ENCODE measurements at places on chromosomes 5 and 9.

DNA sequence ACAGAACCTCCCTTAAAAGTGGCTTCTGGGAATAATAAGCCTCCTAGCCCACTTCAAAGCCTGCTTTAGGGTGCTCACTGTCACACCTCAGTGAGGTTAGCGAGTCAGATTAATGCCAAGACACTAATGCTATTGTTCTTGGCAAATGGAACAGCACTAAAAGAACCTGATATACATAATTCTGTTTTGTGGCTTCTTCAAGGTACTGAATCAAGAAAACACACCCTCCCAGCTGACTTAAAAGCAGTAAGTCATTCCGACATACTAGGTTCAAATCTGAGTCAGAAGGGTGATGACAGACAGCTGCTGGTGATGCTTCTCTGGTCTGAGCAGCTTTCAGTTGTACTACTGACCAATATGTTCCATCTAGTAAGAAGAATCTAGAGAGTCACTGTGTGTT lies 121.6 kb downstream of the OXCT1 start:
- H3K27me3 ChIP-seq, result no peaks in the 10 kb centered on the region
- H3K27ac ChIP-seq, result no peak overlapping the region
- H3K36me3 ChIP-seq, result peaks cover 22% of the 10 kb centered on the region
- H3K4me3 ChIP-seq, result no peak overlapping the region
- no peak for DNase-seq

DNA sequence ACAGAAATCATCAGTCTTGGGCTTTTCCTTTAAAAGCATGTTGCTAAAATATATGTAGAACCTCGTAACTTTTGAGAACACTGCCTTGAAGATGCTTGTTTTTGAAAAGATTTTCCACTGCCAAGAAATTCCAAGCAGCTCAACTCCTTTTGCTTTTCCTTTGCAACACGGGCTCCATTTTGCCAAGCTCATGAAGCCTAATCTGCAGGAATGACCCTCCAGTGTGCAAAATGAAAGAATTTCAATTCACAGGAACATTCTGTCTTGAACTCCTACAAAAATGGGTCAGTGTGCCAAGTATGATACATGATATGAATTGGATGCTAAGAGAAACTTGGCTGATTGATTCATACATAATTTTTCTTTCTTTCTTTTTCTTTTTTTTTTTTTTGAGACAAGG lies 35.4 kb upstream of the ERCC6L2 start:
- H3K4me3 ChIP-seq, result no peak overlapping the region
- H3K36me3 ChIP-seq, result peaks cover 5% of the 10 kb centered on the region
- no peak for DNase-seq
- H3K4me1 ChIP-seq, result peaks cover 2% of the 10 kb centered on the region
- H3K27ac ChIP-seq, result no peak overlapping the region

- H3K4me1 ChIP-seq, result peaks cover 18% of the 10 kb centered on the region
- peaks cover 4% of the 10 kb centered on the region for H3K36me3 ChIP-seq
- no peak overlapping the region for H3K27ac ChIP-seq
- no peak for DNase-seq
Measured at GRCh38 chr9:94622087-94622800, 17.1 kb downstream of the FBP1 start.

GRCh38 chr5:171924493-171925122 lies 81.8 kb downstream of the FBXW11 start:
- no peaks in the 10 kb centered on the region for H3K27me3 ChIP-seq
- no peak for DNase-seq
- H3K4me3 ChIP-seq, result no peak overlapping the region
- no peaks in the 10 kb centered on the region for H3K36me3 ChIP-seq
- peaks cover 65% of the 10 kb centered on the region for H3K4me1 ChIP-seq
- H3K27ac ChIP-seq, result peak overlapping the region; percentile 71

DNA sequence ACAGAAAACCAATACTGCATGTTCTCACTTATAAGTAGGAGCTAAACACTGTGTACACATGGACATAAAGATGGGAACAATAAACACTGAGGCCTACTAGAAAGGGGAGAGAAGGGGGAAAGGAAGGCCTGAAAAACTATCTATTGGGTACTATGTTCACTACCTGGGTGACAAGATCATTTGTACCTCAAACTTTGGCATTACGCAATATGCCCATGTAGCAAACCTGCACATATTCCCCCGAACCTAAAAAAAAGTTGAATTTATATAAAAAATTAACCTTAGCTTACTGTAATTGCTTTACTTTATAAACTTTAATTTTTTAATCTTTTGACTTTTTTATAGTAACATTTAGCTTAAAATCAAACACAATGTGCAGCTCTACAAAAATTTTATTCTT lies 237.6 kb upstream of the ATP10B start:
- no peak for DNase-seq
- no peak overlapping the region for H3K4me3 ChIP-seq
- no peaks in the 10 kb centered on the region for H3K27me3 ChIP-seq
- no peaks in the 10 kb centered on the region for H3K4me1 ChIP-seq
- no peaks in the 10 kb centered on the region for H3K36me3 ChIP-seq

GRCh38 chr9:37776328-37776727 lies 8.5 kb downstream of the EXOSC3 start:
- H3K4me3 ChIP-seq, result no peak overlapping the region
- peaks cover 10% of the 10 kb centered on the region for H3K4me1 ChIP-seq
- no peak overlapping the region for H3K27ac ChIP-seq
- no peaks in the 10 kb centered on the region for H3K27me3 ChIP-seq
- H3K36me3 ChIP-seq, result peaks cover 5% of the 10 kb centered on the region

DNA sequence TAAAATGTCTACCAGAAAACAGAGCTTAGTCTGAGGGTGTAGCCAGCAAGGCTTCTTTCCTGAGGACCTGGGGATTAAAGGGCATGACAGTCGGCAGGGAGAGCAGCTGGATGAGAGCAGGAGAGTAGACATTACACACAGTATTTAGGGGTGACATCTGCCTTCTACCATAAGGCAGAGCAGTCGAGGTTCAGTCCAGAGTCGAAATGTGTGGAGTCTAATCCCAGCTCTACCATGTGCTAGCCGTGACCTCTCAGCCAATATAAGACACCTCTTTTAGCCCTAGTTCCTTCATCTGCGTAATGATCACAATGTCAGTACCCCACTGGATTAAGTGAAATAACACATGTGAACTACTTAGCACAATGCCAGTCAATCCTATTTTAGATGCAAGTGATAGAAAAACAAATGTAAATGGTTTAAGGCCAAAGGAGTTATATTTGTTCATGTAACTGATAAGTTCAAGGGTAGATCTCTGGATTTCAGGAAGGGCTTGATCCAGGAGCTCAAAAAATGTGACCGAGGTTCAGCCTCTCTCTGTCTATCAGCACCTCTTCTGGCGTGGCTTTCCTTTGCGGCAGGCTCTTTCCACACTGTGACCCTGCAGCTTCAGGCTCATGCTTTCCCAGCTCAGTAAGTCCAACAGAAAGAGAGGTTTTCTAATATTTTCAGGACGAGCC lies 16.2 kb upstream of the CPLX2 start:
- H3K27me3 ChIP-seq, result peaks cover 7% of the 10 kb centered on the region
- no peak for DNase-seq
- no peak overlapping the region for H3K4me3 ChIP-seq

DNA sequence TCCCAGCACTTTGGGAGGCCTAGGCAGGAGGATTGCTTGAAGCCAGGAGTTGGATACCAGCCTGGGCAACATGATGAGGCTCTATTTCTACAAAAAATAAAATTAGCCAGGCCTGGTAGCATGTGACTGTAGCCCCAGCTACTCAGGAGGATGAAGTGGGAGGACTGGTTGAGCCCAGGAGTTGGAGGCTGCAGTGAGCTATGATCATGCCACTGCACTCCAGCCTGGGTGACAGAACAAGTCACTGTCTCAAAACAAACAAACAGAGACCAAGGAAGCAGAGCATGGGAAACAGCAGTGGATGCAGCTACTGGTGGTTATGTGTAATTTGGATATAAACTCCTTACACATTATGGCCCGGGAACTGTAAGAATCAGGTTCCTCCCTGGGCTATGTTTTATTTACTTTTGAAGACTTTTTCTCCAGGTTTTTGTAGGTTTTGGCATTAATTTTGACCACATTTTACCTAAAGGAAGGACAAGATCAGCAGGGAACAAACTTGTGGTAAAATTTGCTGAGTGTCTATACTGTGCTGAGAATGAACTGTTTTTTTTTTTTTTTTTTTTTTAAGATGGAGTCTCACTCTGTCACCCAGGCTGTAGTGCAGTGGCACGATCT lies 8.3 kb downstream of the KIF2A start:
- H3K27ac ChIP-seq, result peak overlapping the region; percentile 54
- no peak for DNase-seq
- H3K4me1 ChIP-seq, result peaks cover 94% of the 10 kb centered on the region
- peak overlapping the region; percentile 71 for H3K4me3 ChIP-seq

DNA sequence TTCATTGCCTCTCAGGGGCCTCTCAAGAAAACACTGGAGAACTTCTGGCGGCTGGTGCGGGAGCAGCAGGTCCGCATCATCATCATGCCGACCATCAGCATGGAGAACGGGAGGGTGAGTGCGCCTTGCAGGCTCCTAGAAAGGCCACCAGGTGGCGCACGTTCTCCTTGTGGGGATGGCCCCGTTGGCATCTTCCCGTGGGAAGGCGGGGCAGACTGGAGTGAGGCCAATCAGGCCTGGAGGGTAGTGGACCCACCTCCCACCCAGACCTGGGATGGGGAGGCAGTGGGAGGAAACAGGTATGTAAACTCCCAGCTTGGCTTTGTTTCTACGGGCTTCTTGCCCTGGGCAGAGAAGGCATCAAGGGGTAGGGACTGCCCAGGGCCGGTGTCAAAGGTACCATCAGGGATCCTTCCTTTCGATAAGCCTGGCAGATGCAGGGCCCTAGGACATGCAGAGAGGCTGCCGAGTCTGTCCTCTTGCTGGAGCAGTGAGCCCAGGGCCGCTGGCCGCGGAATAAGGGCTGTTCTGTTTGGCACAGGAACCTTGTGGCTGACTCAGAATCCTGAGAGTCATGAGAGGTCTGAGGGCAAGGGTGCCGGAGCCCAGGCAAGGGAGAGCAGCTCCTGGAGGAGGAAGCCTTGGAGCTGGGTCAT lies 18.9 kb upstream of the SPTLC1 start:
- peaks cover 2% of the 10 kb centered on the region for H3K36me3 ChIP-seq
- H3K4me1 ChIP-seq, result peaks cover 8% of the 10 kb centered on the region
- H3K27ac ChIP-seq, result peak overlapping the region; percentile 17
- H3K27me3 ChIP-seq, result peaks cover 39% of the 10 kb centered on the region
- DNase-seq, result peak; percentile 66

GRCh38 chr5:112077180-112077579 lies 320.2 kb upstream of the NREP start:
- peaks cover 12% of the 10 kb centered on the region for H3K27me3 ChIP-seq
- DNase-seq, result no peak
- H3K4me3 ChIP-seq, result no peak overlapping the region
- H3K27ac ChIP-seq, result no peak overlapping the region
- H3K4me1 ChIP-seq, result no peaks in the 10 kb centered on the region

DNA sequence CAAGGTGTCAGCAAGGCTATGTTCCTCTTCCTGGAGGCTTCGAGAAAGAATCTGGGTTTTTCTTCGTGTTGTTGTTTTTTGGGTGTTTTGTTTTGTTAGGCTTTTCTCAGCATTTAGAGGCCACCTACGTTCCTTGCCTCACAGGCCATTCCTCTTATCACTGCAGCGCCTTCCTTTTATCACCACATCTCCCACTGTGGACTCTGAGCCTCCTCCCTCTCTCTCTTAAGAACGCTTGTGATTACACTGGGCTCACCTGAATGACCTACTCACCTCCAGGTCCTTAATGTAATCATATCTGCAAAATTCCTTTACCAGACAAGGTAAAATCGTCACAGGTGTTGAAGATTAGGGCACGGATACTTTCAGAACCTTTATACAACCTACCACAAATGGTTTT lies 340.8 kb downstream of the DTWD2 start:
- H3K27me3 ChIP-seq, result no peaks in the 10 kb centered on the region
- H3K4me1 ChIP-seq, result no peaks in the 10 kb centered on the region
- no peak overlapping the region for H3K4me3 ChIP-seq

GRCh38 chr9:99309141-99309939 lies 87.3 kb downstream of the SEC61B start:
- H3K27ac ChIP-seq, result no peak overlapping the region
- no peaks in the 10 kb centered on the region for H3K36me3 ChIP-seq
- H3K27me3 ChIP-seq, result peaks cover 10% of the 10 kb centered on the region
- no peak overlapping the region for H3K4me3 ChIP-seq
- DNase-seq, result no peak

DNA sequence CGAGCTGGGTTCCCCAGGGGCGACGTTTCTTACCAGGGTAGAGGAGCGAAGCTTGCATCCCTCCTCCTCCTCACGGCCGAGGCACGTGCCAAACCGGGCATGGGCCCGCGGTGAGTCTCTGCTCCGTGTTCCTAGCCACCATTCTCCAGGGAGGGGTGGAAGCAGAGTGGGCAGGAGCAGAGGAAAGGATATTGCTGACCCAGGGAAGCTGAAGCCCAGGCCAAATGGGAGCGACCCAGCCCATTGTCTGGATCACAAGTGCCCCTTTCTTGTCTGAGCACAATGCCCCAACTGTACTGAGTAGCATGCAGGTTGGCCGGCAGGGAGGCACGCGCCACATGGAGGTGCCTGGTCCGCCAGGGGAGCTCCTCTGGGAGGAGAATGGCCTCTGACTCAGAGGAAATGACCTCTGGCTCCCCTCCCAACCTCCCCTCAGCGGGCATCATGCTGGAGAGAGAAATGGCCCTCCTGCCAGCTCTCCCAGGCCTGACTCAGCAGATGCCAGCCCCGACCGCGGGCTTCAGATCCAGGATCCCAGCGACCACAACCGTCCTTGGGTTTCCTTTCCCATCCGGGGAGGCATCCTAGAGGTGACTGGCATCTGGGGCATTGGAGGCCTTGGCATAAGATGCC lies 1.1 kb downstream of the PRR7 start:
- H3K27ac ChIP-seq, result peak overlapping the region; percentile 70
- peak overlapping the region; percentile 70 for H3K4me3 ChIP-seq

GRCh38 chr5:151483647-151484046 lies 36.2 kb downstream of the SLC36A1 start:
- peaks cover 6% of the 10 kb centered on the region for H3K4me1 ChIP-seq
- no peak overlapping the region for H3K4me3 ChIP-seq
- no peak overlapping the region for H3K27ac ChIP-seq

DNA sequence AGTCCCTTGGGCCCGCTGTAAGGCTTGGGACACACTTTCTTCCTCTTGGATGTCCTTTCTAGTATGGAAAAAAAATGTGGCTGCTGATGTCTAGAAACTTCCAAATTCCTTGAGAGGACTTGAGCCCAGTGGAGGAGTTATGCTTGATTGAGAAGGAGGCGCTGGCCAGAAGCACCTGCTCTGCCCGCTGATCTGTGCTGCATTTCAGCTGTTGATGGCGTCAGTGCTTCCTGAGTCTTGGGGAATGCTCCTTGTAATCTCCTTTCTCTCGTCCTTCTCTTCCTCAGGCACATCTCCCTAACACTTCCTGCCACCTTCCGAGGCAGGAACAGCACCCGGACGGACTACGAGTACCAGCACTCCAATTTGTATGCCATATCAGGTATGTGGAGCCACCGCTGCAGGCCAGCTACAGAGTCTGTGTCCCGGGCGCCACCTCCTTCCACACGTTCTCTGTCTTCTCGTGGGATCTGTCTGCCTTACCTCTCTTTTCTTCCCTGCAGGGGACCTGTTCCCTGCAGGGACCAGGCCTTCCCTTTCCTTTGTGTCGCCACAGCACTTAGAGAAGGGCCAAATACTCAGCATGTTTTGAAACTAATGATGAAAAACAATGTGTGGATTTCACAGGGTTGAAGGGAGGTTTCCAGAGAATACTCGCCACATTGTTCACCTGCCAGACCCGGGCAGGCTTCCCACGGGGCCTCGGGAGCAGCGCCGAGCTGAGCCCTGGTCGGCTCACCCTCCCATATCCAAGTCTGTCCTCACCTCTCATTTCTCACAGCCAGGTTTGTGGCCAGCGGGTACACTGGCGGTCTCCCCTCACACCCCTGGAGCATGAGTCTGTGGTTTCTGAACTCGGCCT lies 95.2 kb downstream of the MVB12B start:
- peaks cover 70% of the 10 kb centered on the region for H3K4me1 ChIP-seq
- no peaks in the 10 kb centered on the region for H3K36me3 ChIP-seq
- H3K27ac ChIP-seq, result no peak overlapping the region

- no peak overlapping the region for H3K4me3 ChIP-seq
- no peak for DNase-seq
- H3K27me3 ChIP-seq, result no peaks in the 10 kb centered on the region
- H3K36me3 ChIP-seq, result no peaks in the 10 kb centered on the region
Measured at GRCh38 chr5:42621662-42622061, 135.0 kb upstream of the CCDC152 start.
